Tracheal epithelial cell (primary cell): ENCODE measurements at places on chromosomes 3 and 15. TPM values are rescaled to one million over a fixed set of nuclear protein-coding genes. Genes with fewer than 3 reads are reported as not detected.

Gene GOLGA8R
- 0.24 and 1.5 TPM in 2 replicates for total RNA-seq

Gene RAB27A
- total RNA-seq = 1.7 and 3.8 TPM in 2 replicates

Gene LRTM1
- not detected in 2 replicates for total RNA-seq

Gene CDHR4
- not detected in 2 replicates for total RNA-seq

Gene CHDH
- total RNA-seq = under 0.01 and 1.2 TPM in 2 replicates

Gene ZBBX
- 0.21 and 0.48 TPM in 2 replicates for total RNA-seq

Gene STX19
- total RNA-seq = 0.72 and 1.3 TPM in 2 replicates

Gene C3orf38
- 18.5 and 24.6 TPM in 2 replicates for total RNA-seq

Gene VPS13C
- total RNA-seq = 33.7 and 35.0 TPM in 2 replicates

Gene GUCA1C
- total RNA-seq = not detected in 2 replicates

Gene P2RY14
- total RNA-seq = under 0.01 TPM in 1 of 2 replicates, not detected in the other

Gene PRSS50
- total RNA-seq = not detected in 2 replicates

Gene KCNH8
- total RNA-seq = not detected in 2 replicates

Gene ABI3BP
- 0.21 and 1.7 TPM in 2 replicates for total RNA-seq

Gene CHRM5
- total RNA-seq = not detected in 2 replicates

Gene GOLGA6L7
- not detected in 2 replicates for total RNA-seq
